Hematopoietic multipotent progenitor cell treated with erythropoietin and hydrocortisone succinate and interleukin-3 and kit ligand, for 4 days (in vitro differentiated cells): ENCODE measurements at places on chromosomes 6 and 20.

DNA sequence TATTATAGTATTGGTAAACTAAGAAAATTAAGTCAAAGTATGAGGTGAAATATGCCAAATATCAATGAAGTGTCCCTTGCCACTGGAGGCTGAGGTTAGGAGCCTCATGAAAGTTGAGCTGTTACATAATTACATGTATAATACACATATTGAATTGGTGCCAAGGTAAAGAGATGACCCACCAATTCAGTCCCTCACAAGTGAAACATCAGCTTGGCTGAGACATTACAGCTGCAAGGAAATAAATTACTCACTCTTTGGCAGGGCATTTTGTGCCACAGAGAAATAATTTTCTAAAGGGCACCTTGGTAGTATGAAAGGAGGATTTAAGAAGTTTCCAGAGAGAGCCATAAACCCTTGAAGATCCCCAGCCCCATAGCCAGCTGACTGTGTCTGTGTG, 127.4 kb downstream of the ADGRG6 start:
- DNase-seq, result no peak

- no peak for DNase-seq
Observed at GRCh38 chr6:150978624-150979023, 113.1 kb downstream of the MTHFD1L start.

GRCh38 chr6:147057188-147057587, 147.0 kb upstream of the STXBP5 start:
- peak; percentile 40 for DNase-seq

DNA sequence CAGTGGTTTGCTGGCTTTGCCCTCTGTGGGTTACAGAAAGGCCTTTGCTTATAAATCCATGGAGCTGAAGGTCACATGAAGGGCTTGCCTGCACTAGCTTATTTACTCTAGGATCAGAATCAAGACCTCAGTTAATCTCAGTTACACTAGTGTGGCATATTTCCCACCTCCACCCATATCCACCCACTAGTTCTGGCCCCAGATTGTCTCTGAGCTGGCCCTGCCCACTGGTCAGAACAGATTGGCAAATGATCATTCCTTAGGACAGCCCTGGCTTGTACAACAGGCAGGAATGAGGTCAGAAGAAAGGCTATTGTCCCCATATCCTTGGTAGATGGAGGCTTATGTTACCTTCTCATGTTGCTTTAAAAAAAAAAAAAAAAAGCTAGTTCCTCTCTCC, 33.3 kb upstream of the SASH1 start:
- no peak for DNase-seq

- DNase-seq, result no peak
Observed at GRCh38 chr6:100121854-100122609, 128.0 kb upstream of the MCHR2 start.

DNA sequence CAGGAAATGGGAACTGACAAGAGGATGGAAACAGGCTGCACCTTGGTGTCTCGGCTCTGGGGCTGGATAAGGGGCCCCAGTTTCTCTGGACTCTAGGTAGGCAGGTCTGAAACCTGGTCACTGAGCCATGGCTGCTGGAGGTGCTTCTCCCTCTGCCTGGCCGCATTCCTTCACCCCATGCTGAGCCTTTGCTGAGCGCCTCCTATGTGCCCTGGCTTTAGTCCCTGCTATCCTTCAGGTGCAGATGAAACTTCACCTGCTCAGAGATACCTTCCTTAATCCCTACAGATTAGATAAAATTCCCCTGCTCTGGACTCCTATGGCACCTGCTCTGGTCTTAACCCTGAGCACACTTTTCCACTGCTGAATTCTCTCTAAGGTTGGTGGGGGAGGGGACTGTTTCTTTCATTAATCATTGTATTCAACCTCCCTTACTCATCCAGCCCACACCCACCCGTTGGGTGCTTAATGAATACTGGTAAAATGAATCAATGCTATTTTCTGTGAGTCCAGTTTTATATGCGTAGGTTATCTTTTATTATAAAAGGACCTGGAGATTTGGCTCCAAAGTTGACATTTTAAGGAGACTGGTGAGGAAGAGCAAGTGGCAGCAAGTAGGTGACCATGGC, 19.3 kb downstream of the MYLK4 start:
- no peak for DNase-seq

DNA sequence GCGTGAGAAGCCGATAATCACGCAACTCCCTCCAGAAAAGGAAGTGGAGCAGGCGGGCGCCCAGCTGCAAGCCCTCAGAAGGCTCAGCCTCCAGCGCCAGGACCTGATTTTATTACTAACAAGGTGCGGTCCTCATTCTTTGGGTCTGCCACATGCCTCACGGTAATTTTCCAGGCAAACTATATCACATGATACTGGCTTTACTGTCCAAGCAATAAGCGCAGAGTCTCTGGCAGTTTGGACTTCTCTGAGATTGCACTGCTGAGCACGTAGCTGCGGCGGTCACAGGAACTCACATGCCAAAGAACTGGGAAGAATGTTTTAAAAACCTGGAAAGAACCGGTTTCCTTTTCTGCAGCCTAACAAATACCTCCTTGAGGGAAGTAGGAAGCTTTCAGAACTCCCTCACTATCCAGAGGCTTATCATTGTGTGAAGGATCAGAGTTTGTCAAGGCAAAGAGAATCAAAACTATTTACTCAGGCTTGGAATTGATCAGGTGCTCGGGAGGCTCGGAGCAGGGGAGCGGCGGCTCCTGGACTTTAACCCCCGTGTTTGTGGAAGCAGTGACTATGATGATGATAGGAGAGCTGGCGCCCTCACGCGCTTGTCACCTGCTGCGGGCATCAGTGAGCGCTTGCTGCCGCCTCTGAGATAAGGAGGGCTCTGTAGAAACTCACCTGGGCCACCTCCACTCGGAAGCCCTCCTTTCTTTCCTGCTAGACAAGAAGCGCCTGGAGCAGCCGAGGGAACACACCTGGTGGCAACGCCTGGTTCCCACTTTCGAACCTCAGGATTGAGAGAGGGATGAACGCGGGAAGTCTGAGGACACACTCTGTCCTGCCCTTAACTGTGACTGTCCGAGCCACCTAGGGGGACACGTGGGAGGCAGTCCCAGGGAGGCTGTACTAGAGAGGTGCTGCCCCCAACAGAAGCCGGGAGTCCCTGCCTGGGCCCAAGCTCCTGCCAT, 27.2 kb upstream of the SYNJ2 start:
- DNase-seq, result no peak

DNA sequence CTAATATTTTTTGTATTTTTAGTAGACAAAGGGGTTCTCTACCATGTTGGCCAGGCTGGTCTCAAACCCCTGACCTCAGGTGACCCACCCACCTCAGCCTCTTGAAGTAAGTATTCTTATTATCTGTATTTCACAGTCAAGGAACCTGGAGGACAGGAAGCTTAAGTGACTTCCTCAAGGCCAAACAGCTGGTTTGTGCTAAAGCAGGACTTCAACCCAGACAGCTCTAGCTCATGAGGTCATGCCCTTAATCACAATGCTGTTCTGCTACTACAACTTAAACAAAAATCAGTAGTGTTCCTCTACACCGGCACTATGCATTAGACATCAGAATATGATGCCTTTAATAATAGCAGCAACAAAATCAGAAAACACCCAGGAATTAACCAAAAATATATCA, 168.9 kb downstream of the ADGB start:
- DNase-seq, result peak; percentile 65

DNA sequence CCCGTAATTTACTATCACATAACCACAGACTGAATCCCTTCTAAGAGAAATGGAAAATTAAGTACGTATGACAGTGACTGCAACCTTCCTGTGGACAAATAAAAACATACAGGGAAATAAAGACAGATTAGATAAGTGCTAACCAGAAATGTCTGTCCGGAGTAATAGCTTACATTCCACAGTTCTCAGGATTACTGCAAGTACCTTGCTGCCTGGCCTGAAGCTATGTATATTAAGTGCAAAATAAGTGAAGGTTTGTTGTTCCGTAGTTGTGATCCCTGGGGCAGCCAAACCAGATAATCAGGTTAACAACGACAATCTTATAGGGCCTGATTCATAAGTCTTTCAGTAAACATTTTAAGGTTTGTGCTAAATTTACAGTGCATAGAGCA, 2.8 kb downstream of the NEDD9 start:
- no peak for DNase-seq

- DNase-seq, result peak; percentile 44
Observed at GRCh38 chr6:107716688-107717089, 107.4 kb downstream of the SCML4 start.

DNA sequence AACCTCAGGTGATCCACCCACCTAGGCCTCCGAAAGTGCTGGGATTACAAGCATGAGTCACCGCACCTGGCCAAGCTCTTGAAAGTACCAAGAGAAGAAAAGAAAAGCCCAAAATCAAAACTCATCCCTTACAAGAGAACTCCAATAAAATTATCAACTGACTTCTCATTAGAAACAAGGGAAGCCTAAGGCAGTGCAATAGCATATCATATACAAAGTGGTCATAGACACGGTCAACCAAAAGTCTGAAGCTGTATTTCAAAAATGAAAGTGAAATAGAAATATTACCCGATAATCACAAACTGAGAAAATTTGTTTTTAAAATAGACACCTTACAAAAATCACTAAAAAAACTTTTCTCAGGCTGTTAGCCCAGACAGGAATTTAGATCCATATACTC, 1321.1 kb upstream of the GJE1 start:
- no peak for DNase-seq

GRCh38 chr6:10659699-10660348, 34.6 kb downstream of the C6orf52 start:
- DNase-seq, result peak; percentile 25

GRCh38 chr20:22623211-22623610, 38.8 kb upstream of the FOXA2 start:
- peak; percentile 3 for DNase-seq

DNA sequence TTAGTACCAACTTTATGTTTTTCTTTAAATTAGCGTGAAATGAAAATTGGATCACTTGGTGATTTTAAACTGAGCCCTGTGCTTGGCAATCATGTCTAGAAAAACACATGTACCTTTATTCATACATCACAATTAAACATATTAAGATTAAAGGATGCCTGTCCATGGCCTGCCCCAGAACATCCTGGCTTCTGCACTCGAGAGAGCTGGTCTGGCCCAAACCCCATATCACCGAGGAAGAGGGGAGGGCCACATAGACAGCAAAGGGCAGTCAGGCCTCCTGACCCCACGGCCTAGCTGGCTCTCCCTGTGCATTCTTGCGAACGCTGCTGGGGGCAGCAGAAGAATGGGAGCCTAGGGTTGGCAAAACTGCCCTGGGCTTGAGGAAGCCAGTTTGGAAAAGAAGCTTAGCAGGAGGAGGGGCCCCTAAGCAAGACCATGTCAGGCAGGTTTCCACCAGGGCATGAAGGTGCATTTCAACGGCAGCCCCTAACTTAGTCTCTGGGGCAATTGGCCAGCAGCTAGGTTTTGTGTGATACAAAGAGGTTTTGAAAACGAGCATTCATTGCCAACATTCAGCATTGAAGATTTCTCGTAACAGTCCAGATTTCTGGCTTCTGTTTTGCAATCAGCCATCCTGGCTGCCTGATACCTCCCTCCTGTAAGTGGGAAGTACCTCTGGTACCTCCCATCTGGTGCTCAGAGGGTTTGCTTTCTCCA, 8.6 kb downstream of the BPIFB3 start:
- no peak for DNase-seq

GRCh38 chr6:45920819-45921511, 94.7 kb downstream of the CLIC5 start:
- no peak for DNase-seq

- DNase-seq, result peak; percentile 12
Observed at GRCh38 chr6:34969662-34970265, 80.7 kb downstream of the ANKS1A start.
